ENCODE measurements at places on chromosomes 13 and 19.

- DNase-seq, result no peak
Observed at GRCh38 chr13:101059793-101060192, 356.5 kb downstream of the NALCN start.

GRCh38 chr19:3336680-3337523 is 29.5 kb upstream of the NFIC start:
- no peak for DNase-seq

DNA sequence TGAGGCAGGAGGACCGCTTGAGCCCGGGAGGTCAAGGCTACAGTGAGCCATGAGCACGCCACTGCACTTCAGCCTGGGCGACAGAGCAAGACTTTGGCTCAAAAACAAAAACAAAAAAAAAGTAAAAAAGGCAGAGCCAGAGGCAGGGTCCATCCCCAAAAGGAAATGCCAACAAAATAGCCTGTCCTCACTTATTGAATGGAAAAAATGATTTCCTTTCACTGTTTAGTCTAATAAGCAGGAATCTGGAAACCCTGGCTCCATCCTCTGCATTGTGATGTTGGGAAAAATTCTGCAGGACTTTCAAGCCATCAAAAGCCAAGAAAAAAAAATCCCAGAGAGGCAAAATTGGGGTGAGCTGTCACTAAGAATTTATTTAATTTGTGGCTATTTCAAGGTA is 23.2 kb downstream of the ZIC5 start:
- no peak for DNase-seq

DNA sequence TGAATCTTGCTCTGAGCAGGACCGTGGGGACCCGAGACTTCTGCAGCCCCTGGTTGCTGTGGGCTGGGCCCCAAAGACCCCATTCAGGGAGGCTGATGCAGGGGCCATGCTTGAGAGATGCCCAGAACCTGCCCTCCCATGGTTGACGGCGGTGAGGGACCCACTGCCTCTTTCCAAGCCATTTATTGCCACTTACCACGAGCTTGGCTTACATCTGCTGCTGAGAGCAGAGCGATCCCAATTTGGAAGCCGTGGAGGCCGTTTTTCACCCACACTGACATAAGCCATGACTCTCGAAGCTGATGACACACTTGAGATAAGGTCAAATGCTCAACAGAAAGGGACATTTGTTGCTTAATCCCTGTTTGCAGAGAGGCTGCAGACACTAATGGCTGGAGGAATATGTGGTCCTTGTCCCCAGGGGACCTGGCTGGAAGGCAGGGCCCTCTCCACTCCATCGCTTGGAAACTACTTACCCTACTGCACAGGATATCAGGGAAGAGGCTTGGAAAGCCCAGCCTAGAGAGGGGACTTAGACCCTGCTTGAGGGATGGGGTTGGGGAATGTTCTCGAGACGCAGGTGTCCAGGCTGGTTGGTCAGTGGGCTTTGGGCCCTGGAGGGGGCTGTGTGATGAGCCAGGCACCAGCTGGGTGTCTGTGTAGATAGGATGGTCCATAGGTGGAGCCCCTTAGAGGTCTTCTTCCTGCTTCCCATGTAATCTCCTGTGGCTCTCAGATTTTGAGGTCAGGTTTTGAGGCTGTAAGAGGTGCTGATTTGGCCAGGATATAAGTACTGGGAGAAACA is 15.3 kb downstream of the ZNF536 start:
- DNase-seq, result no peak

DNA sequence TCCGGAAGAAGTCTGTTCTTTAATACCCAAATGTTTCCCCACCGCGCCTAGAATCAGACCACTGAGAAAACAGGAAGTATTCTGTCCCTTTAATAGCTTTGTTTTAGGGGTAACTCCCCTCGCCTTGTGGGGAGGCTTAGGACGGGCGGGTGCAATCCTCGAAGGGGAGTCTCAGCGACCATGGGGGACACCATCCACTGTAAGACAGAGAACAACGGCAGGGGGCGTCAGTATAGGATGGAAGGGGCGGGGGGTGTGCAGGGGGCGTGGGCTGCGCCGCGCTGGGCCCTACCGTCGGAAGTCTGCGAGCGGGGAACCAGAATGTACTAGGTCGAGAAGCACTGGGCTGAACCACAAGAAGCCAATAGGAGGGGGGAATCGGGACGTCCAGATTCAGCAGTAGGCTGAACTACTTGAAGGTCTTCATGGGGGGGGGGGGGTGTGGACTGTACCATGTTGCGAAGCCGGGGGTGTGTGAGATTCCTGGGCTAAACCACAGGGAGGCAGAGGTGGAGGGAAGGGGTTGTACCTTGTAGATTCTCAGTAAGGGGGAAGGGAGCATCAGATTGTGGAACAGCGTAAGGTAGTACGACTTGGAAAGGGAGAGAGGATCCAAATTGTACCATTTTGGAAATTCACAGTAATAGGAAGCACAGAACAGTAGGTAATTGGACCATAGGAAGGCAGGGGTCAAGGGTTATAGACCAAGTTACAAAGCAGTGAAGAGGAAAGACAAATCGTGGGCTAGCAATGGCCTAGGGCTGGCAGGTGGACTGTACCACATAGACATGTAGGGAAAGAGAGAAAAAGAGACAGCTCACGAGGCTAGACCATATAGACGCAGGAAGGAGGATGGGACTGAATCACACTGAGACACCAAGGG is 1.0 kb upstream of the DBP start:
- DNase-seq, result peak; percentile 88

DNA sequence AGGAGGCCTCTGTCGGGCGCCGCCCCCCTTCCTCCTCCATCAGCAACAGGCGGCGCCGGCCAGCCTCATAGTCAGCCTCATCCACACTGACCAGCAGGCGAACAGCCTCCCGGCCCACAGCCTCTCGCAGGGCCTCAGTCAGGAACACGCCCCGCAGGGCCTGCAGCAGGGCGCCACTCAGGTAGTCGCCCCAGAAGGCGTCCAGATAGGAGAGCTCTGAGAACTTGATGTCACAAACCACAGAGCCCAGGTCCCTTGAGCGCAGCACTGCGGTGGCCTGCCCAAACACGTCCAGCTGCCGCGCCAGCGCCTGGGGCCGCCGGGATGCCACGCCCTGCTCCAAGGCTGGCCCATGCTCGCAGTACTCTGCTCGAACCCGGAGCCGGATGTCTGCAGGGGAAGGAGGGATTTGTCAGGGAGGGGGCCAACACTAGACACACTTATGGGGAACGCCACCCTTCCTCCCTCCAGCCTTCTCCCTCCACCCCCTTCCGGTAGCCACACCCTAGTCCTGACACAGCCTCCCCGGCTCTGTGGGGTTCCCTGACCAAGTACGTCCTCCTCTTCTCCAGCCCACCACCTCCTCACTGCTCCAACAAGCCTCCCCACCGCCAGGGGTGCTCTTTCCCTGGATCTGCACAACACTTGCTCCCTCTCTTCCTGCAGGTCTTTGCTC is 17.9 kb downstream of the DEDD2 start:
- no peak for DNase-seq

DNA sequence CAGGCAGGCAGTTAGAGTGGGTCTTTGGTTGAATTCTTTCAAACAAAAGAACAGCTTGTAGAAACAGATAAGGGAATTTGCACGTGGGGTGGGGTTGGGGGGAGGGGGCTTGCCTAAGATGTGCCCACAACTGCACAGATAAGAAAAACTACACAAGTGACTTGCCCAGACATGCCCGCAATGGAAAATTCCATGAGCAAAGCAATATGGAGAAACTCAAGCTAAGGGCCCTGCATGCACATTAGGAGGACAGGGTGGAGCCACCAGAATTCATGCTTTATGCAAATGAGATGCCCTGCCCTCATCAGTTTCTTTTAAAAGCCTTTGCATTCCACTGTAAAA is 755.6 kb upstream of the MIR17HG start:
- DNase-seq, result no peak

GRCh38 chr19:42006569-42006968 is 12.5 kb upstream of the ATP1A3 start:
- no peak for DNase-seq

- peak; percentile 57 for DNase-seq
Observed at GRCh38 chr19:35715981-35716800, 1.6 kb upstream of the KMT2B start.

DNA sequence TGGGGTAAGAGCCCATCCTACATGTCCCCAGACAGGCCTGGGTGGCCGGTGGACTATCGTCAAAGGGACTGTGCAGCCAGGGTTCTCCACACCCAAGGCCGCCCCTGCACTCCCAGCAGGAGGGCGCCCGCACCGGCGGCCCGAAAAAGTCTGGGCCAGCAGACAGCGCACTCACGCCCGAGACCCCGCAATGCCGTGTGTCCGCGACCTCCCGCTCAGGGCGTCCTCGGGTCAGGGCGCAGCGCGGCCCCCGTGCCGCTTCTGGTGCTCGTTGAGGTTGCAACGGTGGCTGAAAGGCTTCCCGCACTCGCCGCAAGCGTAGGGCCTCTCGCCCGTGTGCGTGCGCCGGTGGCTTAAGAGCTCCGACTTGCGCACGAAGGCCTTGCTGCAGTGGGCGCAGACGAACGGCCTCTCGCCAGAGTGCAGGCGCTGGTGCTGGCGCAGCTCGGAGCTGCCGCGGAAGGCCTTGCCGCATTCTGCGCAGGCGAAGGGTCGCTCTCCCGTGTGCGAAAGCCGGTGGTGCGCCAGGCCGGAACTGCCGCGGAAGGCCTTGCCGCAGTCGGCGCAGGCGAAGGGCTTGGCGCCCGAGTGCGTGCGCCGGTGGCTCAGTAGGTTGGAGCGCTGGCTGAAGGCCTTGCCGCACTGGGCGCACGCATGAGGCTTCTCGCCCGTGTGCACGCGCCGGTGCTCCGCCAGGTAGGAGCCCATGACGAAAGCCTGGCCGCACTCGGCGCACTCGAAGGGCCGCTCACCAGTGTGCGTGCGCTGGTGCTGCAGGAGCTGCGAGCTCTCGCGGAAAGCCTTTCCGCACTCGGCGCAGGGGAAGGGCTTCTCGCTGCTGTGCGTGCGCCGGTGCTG is 2.8 kb upstream of the A1BG start:
- DNase-seq, result no peak

DNA sequence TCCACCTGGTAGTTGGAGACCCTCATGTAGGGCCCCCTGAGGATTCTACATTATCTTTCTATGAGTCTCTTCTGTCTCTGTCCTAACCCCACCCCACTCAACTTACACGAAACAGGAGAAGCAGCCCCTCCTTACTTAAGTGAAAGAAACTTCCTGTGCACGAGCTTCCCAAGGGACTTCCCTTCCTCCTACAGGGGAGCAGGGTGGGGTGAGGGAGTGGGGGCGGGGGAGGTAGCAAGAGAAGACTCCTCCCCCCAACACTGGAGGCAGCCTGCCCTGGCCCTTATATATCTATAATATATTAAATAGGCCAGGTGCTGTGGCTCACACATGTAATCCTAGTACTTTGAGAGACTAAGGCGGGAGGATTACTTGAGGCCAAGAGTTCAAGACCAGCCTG is 5.5 kb upstream of the PDE4C start:
- no peak for DNase-seq

DNA sequence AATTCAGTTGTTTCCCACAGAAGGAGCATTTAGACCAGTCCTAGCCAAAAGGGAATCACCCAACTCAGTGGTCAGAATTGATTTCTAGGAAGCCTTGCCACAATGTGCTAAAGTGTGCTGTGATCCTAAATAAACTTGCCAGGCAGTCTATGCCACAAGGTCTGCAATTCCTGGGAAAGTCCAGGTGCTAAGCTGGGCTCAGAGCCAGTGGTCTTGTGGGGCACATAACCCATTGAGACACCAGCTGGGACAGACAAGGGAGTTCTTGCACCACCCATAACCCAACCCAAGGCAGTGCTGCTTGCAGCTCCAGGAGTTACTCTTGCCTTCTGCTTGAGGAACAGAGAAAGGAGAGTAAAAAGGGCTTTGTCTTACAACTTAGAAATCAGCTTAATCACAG is 489.5 kb upstream of the SPRY2 start:
- no peak for DNase-seq

DNA sequence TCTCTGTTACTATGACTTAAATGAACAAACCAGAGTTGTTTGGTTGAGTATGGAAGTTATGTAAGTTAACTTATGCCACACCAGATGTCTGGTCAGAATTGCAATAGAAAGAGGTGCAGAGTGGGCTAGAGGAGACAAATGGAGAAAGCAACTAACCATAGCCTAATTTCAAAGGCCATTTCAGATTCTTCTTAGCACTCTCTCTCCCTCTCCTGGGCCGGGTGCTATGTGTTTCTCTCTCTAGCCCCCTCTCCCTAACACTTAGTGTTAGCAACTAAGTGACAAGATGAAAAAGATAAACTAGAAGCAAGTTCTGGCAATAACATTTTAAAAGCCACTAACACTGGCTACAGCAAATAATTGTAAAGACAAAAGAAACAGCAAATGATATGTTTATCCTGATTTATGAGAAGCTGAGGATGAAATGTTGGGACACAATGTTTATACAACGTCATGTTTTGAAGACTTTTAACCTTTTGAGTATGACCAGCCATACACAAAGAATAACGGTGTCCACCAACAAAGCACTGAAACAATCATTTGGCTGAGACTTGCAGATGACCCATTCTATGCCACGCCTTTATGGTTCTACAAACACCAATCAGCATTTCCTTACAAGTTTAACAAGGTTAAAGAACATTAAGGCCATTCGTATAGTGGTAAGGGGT is 18.6 kb downstream of the SERPINE3 start:
- DNase-seq, result no peak

DNA sequence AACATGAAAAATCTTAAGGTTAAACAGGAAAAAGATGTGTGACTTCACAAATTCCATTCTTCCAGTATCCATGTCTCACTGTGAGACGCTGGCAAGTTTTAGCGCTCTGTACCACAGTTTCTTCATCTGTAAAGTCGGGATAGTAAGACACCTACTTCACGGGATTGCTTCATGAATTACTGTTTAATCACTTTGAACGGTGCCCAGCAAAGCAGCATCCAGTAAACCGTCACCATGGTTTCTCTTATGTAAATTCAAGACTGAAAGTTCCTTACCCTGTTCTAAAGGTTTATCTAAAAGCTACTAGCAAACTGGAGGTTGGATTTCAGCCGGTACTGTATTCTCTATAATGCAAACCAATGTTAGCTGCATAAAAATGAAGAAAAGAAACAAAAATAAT is 53.5 kb downstream of the KATNAL1 start:
- no peak for DNase-seq

DNA sequence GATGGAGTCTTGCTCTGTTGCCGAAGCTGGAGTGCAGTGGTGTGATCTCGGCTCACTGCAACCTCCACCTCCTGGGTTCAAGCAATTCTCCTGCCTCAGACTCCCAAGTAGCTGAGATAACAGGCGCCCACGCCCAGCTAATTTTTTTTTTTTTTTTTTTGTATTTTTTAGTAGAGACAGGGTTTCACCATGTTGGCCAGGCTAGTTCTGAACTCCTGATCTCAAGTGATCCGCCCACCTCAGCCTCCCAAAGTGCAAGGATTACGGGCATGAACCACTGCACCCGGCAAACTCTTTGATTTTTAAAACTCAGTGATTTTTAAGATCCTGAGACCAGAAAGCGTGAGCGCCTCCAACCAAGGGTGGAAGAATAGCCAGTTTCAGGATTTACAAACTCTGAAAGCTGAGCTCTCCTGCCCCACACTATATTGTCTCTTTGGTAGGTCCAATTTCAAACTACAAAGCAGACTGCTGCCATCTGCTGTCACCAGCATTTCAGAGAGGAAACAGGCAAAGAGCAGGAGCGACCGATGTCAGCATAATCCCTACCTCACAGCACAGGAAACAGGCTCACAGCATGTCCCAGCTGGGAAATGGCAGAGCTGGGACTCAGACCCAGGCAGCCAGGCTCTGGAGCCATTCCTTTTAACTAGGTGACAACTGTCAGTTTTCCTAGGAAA is 9.2 kb downstream of the NOSIP start:
- no peak for DNase-seq

GRCh38 chr13:82962397-82962796 is 919.9 kb downstream of the SLITRK1 start:
- no peak for DNase-seq
